Urothelium cell line (cell line): ENCODE measurements at places on chromosomes 7 and 10.

DNA sequence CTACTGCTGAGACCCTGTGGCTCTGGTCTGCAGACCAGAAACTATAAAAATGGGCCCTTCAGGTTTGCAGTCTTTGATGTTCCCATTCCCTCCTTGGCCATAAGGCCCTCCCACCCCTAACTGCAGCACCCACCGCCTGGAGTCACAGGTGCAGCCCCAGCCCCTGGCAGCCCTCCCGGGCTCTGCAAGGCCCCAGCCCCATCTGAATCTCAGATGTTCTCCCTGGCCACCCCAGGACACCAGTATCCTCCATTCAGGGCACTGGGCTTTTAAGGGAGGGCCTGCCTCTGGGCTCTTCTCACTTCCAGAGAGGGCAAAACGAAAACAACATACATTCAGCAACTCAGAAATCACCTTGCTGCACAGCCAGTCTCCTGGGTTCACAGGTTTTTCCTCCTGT is 107.7 kb upstream of the RET start:
- DNase-seq = no peak

DNA sequence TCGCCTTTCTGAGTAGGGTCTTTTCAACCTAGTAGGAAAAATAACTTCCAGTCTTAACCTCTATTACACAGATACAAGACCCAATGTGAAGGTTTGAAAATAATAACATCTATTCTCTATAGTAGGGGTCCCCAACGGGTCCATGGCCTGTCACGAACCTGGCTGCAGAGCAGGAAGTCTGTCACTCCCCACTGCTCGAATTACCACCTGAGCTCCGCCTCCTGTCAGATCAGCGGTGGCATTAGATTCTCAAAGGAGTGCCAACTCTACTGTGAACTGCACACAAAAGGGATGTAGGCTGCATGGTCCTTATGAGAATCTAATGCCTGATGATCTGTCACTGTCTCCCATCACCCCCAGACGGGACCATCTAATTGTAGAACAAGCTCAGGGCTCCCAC is 7.4 kb downstream of the YWHAG start:
- no peak for DNase-seq

DNA sequence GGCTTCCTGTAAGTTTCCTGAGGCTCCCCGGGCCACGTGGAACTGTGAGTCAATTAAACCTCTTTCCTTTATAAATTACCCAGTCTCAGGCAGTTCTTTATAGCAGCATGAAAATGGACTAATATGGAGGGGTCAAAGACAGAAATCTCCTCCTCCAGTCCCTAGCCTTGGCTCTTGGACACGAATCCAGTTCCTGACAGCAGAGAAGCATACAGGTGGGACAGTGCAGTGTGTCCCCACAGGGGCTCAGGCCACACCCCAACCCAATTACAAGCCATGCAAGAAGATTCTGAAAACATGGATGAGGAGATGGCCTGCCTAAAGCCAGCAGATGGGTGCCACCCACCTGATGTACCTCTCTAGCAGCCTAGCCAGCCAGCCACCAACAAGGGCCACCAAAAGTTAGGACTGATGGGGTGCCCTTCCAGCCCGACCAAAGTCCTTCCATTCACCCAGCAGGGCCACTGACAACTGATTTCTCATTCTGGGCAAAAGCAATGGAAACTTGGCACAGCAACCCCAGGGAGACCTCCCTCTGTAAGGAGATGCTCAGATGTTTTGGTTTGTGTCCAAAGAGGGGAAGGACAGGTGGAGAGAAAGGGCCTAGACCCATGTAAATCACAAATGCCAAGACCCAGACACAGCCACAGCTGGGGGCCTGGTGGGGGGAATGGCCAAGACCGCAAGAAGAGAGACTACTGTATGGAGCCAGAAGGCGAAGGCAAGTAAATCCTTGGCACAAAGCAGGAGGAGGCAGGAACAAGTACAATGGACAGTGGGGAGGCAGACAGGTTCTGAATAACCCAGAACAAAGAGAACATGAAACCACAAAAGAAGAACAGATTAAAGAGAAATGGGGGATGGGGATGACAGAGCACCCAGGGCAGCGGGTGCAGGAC is 13.6 kb downstream of the GPRIN2 start:
- DNase-seq = no peak

DNA sequence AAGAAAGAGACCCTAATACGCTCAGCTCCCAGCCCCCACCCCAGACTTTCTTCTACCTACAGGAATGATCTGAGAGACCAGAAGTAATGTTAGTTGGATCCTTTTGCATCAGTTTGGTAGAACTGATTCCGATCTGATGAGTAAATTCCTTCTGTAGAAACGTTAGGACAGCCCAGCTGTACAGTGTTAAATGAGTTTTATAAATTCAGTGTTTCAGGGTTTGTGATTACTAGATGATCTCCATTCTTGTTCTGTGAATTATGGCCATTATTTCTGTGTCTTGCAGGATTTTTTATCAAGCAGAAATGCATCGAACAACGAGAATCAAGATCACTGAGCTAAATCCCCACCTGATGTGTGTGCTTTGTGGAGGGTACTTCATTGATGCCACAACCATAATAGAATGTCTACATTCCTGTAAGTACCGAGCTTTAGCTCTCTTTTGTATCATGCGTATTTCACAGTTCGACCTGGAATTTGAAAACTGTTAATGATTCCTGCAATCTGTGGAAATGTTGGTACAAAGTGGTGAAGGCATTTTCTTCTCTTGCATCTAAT is 5.3 kb downstream of the BMI1 start:
- DNase-seq = no peak

GRCh38 chr7:79893991-79894390 is 240.6 kb upstream of the GNAI1 start:
- DNase-seq = no peak

GRCh38 chr7:1367501-1368183 is 91.6 kb downstream of the MICALL2 start:
- DNase-seq = no peak

DNA sequence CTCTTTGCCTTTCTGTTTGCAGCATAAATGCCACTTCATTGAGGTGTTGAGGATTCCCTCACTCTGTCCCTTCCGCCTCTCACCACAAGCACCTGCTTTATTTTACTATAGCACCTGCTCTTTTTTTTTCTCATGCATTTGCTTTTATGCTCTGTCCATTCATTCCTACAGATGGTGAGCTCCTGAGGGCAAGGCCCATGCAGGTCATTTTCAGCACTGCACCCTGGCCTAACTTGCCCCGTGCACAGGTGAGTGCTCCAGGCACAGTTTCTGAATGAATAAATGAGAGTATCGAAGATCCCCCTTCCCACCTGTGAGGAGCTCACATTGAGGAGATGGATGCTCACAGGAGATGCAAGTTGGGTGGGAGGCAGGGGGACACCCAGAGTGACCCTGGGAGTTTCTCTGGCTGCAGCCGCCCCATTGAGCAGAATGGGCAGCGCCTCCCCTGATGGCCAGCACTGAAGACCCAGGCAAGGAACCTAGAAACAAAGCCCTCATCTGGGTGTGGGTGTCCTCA is 1.2 kb upstream of the AKR1E2 start:
- no peak for DNase-seq

DNA sequence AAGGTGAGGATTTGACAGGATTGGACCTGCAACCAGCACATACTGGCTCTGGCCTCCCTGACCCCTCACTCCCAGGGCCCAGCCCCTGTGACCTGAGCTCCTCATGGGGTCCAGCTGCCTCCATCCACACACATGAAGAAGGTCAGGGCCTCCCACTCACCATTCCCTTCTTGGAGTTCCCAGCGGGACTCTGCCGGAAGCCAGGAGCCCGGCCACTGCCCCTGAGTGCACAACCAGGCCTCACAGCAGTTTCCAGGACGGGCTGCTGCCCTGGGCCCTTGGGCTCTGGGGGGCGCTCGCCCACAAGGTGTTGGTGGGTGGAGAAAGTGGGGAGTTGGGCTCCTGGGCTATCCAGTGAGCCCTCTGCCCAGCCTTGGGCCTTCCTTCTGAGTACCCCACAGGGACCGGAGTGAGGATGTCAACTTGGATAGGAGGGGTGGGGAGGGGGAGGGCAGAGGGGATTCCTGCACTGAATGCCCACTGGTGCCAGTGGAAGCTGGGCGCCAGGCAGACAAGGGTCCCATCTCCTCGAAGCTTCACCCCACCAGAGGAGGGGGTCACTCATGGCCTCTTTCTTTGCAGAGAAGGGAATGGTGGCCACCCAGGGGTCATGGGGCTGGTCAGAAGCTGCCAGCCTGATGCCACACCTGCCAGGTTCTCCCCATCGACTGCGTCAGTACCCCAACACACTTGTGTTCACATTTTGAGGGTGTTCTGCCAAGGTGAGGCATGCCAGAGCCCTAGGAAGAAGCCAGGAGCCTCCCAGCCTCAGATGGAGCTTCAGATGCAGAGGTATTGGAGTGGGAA is 115.3 kb downstream of the PTPN20 start:
- no peak for DNase-seq

DNA sequence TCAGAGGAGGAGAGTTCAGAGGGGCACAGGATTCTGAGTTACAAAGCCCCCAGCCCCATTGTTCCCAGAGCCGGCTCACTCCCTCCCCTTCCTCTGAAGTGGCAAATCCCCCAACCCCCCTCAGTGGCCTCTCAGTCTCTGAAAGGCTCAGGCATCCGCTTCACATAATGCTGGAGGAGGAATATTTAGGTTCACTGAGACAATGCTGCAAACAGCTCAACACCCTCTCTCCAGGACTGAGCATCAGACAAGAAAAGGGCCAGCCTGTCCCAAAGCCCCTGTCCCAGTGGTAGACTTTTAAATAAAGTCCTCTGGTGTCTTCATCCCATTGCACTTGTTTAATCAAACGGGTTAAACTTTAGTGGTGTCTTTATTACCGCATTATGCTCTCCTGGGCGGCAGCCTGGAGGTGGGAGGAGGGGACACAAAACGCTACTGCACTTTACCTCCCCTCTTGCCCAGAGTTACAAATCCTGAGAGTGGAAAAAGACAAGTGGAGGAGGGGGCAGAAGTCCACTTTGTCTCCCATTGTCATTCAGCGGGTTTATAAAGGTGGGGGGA is 257.9 kb downstream of the FGFR2 start:
- DNase-seq = no peak

- no peak for DNase-seq
Measured at GRCh38 chr7:86970986-86971385, 88.5 kb downstream of the ELAPOR2 start.

DNA sequence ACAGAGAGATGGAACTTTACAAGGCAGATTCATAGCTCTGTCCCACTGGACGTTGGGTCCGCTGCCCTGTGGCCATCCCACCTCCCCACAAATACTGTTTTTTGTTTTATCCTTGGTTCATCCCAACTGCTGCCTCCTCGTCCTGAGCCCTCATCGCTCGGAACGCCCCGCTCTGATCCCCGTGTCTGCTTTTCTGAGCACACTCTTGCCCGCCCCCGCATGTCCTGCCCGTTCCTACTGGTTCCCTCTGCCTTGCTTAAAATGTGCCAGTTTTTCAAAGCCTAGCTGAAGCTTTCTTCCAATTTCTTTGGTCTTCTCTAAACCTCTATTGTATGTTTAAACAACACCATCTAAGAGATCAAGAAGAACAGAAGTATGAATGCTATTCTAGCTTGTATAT is 19.4 kb downstream of the RNF32 start:
- DNase-seq = no peak

DNA sequence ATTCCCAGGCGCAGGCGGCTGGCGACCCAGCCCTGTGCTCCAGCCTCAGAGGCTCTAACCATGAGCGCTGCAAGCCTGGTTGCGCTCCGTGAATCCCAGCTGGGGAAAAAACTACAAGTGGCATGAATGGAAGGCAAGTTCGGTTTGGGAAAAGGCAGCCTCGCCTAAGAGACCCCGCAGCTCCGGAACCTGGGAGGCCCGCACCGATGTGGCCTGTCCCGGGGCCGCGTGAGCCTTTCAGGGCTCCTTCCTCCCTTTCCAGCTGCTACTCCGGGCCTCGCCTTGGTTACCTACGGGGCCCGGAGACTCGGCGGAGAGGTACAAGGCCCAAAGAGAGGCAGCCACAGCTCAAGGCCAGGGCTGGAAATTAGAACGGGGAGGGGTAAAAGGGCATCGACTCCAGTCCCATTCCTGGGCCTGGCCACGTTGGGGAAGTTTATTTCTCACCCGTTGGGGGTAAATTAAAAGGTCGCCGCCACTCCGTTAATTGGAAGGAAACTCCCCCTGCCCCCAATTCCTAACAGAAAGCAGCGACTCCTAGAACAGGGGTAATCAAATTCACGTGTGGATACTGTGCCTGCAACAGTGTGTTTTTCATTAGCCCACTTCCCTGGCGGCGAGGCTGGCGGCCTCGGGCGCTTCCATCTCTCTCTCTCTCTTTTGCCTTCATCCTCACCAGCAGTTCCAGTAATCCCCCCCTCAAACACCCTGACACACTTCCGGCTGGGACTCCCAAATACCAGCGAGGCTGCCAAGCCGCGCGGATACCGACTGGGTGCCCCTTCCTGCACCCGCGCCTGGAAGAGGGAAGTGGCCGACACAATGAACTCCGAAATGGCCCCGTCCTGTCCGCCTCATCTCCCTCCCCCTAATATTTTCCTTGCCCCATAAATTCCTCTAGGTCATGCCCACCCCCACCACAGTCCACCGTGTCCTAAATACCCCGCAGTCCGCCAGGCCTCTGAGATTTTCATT is 1.5 kb upstream of the HOXA9 start:
- DNase-seq = no peak

- DNase-seq = no peak
Measured at GRCh38 chr10:94036766-94037033, 43.0 kb downstream of the PLCE1 start.
